SW 1271 (cell line): ENCODE measurements at places on chromosomes 7 and 10.

GRCh38 chr7:20228654-20229053 lies 11.5 kb upstream of the MACC1 start:
- no peak for DNase-seq

DNA sequence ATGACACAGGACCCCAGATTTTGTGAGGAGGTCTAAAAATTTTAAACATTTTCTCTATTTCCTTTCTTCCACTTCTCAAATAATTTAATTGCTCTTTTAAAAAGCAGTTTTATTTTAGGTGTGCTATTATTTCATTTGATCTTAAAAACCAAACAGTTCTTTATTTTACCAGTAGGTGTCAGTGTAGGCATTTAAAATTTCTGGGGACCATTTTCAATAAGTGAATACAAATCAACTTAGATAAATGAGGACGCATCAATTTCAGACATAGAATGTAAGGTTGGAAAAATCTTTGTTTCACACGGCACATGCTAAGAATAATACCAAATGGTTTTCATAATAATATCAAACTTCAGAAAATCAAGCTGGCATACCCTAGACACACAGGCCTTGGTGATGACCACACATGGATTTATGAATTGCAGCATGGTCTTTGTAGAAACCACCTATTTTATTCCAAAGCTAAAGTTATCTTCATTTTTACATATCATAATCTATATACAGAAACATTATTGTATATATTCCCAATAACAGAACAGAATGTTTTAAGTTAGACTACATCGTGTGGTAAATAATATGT lies 127.6 kb upstream of the SLC26A5 start:
- peak; percentile 29 for DNase-seq

DNA sequence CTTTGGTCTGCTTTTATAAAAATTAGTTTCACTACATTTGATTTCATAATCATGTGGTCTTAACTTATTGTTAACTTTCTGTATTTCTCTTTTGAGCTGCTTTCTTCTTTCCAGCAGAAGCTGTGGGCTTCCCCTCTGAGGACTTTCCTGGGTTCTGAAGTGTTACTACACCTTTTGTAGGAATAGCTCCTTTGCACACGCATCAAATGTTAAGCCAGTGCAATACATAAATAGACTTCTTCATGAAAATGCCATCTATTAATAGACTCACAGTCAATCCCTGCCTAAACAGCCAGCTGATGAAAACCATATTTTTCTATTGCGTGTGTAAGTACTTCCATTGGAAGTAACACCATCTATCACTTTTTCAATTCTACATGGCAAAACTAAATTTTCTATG lies 1.5 kb downstream of the ABCB4 start:
- DNase-seq = no peak

DNA sequence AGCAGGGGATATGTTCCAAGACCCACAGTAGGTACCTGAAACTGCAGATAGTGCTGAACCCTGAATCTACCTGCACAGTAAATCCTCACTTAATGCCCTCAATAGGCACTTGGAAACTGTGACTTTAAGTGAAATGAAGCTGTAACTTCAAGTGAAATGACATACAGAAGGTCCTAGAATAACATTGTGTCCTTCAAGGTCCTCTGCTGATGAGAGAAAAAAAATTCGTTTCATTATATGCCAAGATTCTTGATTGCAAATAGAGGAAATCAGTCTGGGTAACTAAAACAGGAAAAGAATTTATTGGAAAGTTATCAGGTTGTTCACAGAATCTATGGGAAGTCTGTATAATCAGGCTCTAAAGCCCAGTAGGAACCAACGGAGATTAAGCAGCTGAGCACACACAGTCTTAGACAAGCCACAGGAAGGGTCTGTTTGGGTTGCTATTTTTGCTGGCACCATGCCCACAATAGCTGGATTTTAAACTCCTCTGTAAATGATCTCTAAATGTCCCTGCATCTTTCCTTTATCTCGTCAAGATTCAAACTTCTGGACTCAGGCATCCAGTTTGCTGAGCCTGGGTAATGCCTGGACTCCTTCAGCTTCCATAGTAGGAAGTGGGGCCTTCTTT lies 57.5 kb downstream of the EXOC4 start:
- DNase-seq = no peak

DNA sequence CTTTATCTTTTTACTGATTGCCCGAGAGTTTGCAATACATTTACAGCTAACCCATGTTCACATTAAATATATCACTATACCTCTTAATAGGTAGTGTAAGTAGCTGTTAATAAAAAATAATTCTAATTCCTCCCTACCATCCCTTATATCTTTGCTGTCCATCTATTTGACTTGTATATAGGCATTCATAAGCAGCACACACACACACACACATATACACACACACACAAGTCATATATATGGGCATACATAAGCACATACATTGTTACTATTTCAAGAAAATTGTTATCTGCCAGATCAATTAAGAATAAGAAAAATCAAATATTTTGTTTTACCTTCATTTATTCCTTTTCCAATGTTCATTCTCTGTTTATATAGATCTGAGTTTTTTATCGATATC lies 176.4 kb downstream of the PPP1R3A start:
- DNase-seq = no peak

GRCh38 chr7:120091807-120092206 lies 181.2 kb upstream of the KCND2 start:
- DNase-seq = no peak

DNA sequence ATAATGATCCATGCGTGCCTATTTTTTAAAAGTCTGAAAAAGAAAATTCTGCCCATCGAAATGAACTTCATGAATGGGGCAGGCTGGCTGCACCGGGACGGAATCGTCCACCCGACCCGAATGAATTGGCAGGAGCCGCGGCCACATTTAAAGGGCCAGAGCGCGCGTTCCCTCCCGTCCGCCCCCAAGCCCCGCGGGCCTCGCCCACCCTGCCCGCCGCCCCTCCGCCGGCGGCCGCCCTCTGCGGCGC lies 319 bp upstream of the GATA3 start:
- peak; percentile 49 for DNase-seq

- no peak for DNase-seq
These were observed 89.7 kb upstream of the PDGFA start for GRCh38 chr7:609365-609764.

GRCh38 chr10:112375721-112376395 lies 1.9 kb downstream of the ACSL5 start:
- DNase-seq = no peak

- DNase-seq = no peak
These were observed 135.8 kb downstream of the CAMK1D start for GRCh38 chr10:12484941-12485805.

DNA sequence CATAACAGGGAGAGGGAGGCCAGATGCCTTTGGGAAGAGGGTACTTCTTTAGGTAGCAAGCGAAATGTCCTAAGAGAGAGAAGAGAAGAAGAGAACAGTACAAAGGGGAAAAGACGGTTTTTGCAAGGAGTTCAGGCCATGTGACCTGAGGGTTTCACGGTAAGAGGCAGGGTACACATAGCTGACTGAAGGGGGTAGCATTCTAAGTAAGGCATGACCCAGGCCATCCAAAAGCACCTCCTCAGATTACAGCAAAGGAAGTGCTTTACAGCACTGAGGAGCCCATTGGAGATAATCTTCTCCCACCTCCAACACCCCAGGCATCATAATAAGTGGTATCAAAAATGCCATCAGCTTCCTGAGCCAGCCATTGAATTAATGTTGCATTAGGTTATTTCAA lies 258.2 kb upstream of the NPY start:
- DNase-seq = no peak

DNA sequence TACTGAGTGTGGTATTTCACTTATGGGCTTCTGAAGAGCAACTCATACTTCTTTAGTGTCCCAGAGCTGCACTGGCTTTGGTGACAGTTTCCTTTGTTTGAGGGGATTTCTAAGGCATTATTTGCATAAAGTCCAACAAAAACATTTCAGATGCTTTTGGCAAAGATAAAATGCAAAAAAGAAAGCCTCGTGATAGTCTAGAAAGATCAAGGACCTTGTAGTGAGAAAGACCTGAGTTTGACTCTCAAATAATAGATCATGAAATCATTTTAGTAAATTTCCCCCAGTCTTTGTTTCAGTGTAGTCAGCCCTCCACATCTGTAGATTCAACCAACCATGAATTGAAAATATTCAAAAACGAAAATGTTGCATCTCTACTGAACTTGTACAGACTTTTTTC lies 107.4 kb downstream of the EEPD1 start:
- DNase-seq = no peak
